ENCODE measurements at places on chromosomes 5 and 9. TPM values are rescaled to one million over a fixed set of nuclear protein-coding genes. Genes with fewer than 3 reads are reported as not detected.
A peak's percentile ranks its signal among the peaks of the same experiment; 100 is the strongest.

- no peak for DNase-seq
Measured at GRCh38 chr5:10594591-10595210, 30.8 kb downstream of the ANKRD33B start.

DNA sequence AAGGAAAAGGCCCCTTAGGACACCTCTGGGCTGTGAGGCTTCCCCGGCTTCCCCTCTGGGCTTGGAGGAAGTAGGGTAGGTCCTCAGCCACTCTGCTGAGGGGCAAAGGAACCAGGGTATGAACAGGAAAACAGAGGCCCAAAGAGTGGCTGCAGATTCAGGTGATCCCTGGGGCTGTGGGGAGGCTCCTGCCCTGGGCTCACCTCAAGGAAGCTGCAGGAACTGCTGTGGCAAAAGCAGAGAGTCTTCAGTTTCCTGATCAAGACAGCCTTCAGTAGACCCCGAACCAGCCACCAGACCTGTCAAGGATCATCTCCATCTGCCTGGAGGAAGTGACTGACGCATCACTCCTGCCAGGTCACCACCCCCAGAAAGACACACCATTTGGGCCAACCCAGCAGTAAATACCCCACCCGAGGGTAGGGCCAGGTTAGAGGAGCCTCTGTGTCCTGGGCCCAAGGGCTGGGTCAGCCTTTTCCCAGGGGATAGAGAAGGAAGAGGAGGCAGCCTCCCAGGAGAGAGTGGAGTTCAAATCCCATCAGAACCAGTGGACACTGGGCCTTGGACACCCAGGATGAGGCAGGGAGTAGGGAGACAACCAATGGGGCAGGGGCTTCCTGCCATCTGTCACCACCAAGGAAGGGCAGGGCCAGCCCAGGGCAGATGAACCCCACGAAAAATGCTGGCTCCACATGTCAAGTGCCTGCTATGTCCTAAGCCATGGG, 5.8 kb upstream of the ST6GALNAC6 start:
- no peak for DNase-seq

DNA sequence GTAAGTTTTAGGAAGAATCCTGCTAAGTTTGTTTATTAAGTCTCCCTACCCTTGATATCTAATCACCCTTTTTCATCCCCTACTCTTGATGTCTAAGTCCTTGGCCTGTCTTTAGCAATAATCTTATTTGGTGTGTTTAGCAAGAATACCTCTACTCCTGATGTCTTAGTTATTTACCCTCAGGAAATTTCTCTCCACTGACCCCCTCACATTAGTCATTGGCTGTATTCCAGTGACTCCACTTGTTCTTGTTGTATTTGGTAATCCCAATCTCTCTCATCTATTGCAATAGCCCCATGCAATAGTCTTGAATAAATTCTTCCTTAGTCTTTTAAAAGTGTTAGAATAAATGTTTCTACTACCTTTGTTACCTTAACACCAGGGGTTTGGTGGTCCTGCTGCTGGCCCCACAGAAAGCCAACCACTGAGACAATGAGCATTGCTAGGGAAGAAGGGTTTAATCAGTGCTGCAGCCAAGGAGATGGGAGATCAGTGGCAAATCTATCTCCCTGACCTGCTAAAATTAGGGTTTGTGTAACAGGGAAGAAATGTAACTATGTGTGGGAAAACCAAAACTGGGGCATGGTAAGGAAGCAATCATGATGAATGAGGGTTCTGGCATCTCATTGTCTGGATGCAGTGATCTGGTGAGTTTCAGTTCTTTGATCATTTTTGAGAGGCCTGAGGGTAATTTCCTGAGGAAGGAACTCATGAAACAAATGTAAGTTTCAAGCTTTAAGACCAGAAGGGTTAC, 236.4 kb upstream of the DAB2 start:
- no peak for DNase-seq

DNA sequence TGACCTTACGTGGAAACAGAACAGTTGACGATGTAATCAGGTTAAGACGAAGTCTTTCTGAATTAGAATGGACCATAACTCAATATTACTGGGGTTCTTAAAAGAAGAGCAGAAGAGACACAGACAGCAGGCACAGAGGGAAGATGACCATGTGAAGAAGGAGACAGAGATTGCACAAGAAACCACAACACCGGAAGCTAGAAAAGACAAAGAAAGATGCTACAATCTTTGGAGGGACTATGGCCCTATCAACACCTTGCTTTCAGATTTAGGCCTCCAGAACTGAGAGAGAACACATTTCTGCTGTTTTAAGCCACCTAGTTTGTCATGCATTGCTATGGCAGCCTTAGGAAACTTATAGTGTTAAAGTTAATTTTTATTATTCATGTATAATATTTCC, 27.1 kb downstream of the CDH9 start:
- DNase-seq = no peak

GRCh38 chr5:82163452-82164175, 114.5 kb downstream of the RPS23 start:
- no peak for DNase-seq

GRCh38 chr9:132391449-132391848, 15.2 kb downstream of the TTF1 start:
- DNase-seq = no peak

GRCh38 chr9:128280084-128280622, 4.1 kb downstream of the SWI5 start:
- no peak for DNase-seq

- no peak for DNase-seq
Measured at GRCh38 chr5:1030801-1031271, 22.2 kb downstream of the NKD2 start.

- DNase-seq = no peak
Measured at GRCh38 chr5:15321776-15322175, 178.2 kb upstream of the FBXL7 start.

- DNase-seq = no peak
Measured at GRCh38 chr5:67028371-67028770, 168.2 kb downstream of the CD180 start.

GRCh38 chr5:154117050-154117449, 73.5 kb upstream of the GALNT10 start:
- DNase-seq = no peak

DNA sequence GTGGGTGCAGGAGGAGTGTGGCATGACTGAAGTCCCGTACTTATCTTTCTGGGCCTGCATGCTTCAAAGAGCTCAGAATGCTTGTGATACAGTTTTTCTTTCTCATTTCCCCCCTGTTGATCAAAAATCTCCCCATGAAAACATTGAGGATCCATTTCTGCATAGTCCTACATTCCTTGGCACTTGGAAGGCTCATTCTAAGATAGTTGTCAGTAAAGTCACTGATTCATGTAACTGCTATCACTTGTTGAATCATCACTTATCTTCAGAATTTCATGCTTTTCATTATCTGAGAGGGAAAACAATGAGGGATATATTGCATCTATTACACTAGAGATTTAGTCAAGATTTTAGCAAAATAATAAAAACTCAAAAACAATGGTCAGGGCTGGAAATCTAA, 1953.1 kb upstream of the CDH6 start:
- no peak for DNase-seq

DNA sequence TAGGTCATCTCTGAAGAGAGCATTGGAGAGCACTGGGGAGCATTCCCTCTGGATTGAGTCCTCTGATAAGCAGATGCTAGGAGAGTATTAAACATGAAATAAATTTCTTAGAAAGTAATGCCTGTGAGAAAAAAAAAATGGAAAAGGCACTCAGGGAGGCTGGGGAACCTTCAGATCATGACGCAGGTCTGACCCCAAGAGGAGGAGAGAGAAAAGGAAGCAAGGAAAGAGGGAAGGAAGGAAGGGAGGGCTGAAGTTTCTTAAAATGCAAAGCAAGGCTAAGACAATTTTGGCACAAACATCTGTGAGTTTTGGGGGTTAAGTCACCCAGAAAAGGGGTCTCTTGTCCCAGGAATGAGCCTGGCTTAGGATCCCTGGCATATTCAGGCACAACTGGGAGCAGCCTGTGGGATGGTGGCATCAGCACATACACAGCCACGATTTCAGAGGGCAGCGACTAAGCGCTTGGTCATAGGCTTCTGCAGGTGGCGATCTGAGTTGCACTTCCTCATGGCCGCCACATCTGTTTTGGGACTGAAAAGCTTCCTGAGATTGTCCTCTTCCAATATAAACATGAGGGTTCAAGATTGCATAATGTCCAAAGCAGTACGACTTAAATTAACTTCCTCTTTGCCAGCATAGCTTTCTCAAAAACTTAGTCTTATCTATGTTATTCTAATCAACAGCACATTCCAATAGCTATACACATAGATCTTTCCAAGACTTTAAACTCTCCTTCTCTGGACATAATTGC, 692.7 kb downstream of the DNAH5 start:
- no peak for DNase-seq

DNA sequence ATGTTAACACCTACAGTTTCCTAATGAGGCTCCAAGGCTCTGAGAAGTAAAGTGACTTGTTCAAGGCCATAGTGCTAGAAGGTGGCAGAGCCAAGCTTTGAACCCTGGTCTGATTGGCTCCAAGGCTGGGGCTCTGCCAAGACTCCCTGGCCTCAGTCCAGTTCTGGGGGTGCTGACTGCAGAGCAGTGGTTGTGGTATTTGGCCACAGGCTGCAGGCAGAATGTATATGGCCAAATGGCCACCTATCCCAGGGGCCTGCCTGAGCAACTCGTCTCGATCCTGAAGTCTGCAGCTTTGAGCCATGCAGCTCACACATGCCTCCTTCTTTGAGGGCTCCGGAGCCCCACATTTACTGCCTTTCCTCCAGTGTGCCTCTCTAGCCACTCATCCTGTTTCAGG, 9.7 kb upstream of the NEK6 start:
- DNase-seq = no peak

DNA sequence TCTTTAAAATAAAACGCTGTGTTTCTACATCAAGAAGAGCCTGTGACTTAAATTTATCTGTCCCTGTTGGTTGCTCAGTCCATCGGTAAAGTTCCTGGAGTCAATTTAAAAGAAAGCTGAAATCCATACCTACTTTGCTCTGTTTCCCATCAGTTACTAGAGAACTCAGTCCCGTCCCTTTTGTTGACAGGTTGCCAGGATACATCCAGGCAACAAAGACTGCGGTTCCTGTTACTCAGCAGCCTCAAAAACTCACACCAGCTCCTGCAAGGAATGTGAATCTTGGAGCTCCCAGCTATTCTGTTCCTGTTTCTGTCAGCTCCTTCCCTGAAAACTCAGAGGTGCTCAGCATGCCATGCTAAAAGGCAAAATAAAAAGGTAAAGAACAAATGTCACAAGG, at the start of gene ZNF474:
Gene ZNF474, plus strand, starts transcription at position 241 of the 400 bp plus-strand sequence. CDS start 22,445 bp downstream, outside the sequence.
- DNase-seq = peak; percentile 56

DNA sequence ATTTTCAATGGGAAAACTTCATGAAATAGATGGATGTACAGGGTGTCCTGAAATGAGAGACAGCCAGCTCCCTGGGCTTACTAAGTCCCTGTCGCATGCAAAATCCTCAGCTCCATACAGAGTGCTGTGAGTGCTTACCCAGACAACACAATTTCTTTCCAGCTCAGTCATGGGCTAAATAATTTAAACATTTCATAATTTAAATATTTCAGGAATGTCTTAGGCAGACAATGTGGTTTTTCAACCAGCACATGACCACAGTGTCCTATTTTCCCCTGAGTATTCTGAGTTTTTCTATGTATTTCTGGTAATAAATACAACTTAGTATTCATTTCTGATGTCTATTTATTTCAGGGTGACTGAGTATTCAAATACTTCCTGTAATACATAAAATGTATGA, 188.5 kb upstream of the SNX2 start:
- no peak for DNase-seq

DNA sequence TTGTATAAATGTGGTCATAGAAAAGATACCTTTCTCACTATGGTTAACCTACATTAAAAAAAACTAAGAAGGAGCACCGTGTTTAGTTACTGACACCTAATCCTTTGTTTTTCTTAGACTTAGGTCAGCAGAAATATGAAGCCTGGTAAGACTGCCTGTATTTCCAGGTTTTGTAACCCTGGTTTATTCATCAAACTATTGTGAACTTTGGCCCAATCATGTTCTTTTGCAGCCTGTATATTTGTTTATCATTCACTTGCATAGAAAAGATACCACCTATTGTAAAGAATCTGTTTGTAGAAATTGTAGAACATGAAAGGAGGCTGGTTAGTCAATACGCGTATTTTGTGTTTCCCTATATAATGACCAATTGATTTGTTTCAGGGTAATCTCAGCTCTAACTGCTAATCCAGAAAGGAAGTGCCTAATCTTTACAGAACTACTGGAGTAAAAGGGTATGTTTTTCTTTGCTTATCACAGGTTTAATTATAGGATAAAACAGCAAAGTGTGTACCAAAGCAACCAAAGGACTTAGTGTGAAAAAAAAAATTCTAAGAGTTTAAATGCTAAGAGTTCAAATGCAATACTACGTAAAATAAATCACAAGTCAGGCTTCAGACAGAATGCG, 103.6 kb downstream of the LURAP1L start:
- DNase-seq = no peak

GRCh38 chr5:32319392-32319791, 6.7 kb upstream of the MTMR12 start:
- no peak for DNase-seq

GRCh38 chr9:13278368-13279246, 885 bp downstream of the MPDZ start:
- peak; percentile 54 for DNase-seq

DNA sequence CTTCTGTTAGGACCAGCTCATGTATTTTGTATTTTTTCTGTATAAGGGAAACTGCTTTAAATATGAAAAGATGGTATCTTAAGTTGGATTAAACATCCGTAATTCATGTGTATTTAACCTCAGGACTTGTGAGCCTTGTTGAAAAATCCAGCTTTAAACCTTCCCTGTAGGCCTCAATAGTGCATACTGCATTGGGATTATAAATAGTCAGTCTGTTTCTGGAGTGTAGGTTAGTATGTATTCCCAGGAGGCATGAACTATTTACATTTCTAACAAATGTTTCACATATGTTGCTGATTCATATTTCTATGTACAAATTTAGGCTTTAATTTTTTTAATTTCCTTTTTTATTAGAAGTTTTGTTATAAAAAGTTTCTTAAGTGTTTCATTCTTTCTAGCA, 137.9 kb upstream of the GRHPR start:
- no peak for DNase-seq

DNA sequence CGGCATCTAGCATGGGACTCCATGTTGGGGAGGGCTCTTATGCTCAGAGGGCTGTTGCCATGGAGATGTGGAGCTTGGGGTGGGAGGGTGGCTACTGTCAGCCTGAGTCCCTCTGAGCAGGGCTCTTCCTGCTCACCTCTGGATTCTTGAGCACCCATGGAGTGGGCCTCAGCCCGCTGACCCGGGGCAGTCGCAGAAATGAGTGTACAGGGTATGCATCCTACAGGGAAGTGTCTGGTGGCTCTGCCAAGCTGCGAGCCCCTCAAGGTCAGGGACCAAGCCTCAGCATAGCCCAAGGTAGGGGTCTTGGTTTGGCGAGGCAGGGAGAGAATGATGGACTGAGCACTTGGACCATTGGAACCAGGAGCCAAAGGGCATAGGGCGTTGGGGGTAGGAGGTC, 104.1 kb downstream of the DAB2IP start:
- no peak for DNase-seq

Gene PCDHB15
- 7.8 TPM for total RNA-seq

Gene LRRTM2
- 3.3 TPM for total RNA-seq

Gene AJM1
- 0.69 TPM for total RNA-seq

Gene LURAP1L
- total RNA-seq = 34.5 TPM

Gene OR2Y1
- total RNA-seq = not detected

Gene LHX2
- not detected for total RNA-seq

Gene KLHL3
- total RNA-seq = 12.0 TPM

Gene LCN15
- total RNA-seq = not detected
